ENCODE measurements at places on chromosomes 7 and 10.

DNA sequence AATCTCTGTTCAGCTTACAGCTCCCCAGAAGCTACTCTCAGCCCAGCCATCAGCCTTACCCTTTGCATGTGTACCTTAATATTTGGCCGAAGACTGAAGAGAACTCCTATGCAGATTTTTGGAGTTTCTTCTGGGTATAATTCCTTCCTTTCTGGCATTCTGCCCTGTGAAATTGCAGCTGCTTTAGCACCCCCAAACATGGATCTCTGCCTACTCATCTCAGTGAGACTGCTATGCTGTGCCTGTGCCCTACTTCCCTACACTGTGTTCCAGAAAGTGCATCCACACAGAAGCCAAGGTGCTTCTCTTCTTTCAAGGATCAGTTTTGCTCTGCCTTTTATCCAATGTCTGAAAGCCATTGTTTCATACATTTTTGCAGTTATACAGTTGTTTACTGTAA lies 81.6 kb downstream of the NPY start:
- no peak for DNase-seq

- DNase-seq: no peak
These were observed 661.2 kb upstream of the GALNT17 start for GRCh38 chr7:70470746-70471145.

GRCh38 chr7:111668711-111669110 lies 106.4 kb upstream of the IMMP2L start:
- no peak for DNase-seq

- no peak for DNase-seq
These were observed 7.0 kb downstream of the FAM221A start for GRCh38 chr7:23687011-23687410.

- DNase-seq: no peak
These were observed 82.7 kb downstream of the RPS24 start for GRCh38 chr10:78116361-78116760.

DNA sequence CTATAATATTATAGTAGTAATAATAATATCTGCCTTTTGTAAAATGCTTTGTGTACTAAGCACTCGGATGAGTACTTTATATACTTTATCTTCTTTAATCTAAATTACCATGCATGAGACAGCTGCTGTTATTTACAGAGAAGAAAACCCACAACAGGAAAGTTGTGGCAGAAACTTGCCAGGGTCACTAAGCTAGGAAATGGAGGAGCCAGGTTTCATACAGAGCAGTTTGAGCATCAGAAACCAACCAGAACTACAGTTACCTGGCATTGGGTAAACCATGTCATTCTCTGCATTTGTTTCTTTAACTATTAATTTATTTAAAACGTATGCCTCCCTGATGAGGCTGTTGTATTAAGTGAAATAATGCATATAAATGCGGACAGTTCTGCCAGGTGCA lies 129.9 kb downstream of the CSTF2T start:
- no peak for DNase-seq
